GM23248 (cell line): ENCODE measurements at places on chromosomes 4 and X. TPM values are rescaled to one million over a fixed set of nuclear protein-coding genes. Genes with fewer than 3 reads are reported as not detected.
A peak's percentile ranks its signal among the peaks of the same experiment; 100 is the strongest.

Gene ETDB
- total RNA-seq: not detected in 2 replicates

Gene VAMP7
- 47.2 and 56.5 TPM in 2 replicates for total RNA-seq

Gene LPAR4
- total RNA-seq: not detected in 2 replicates

Gene GASK1B
- 4.8 and 6.2 TPM in 2 replicates for total RNA-seq

Gene MEPE
- total RNA-seq: not detected in 2 replicates

DNA sequence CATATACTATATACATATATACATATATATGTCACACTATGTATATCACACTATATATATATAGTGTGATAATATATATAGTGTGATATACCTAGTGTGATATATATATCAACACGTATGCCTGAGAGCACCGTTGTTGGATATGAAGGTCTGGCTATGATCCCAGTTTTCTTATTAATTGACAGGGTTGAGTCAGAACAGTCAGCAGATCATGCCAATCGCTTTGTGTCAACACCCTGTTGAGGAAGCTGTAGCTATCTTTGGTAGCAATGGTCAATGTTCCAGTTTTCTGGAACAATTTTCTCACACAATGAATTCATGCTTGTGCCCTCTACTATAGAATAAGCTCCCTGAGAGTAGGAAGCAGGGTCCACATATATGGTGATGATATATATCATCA lies 496.0 kb upstream of the AGA start:
- no peak for DNase-seq

DNA sequence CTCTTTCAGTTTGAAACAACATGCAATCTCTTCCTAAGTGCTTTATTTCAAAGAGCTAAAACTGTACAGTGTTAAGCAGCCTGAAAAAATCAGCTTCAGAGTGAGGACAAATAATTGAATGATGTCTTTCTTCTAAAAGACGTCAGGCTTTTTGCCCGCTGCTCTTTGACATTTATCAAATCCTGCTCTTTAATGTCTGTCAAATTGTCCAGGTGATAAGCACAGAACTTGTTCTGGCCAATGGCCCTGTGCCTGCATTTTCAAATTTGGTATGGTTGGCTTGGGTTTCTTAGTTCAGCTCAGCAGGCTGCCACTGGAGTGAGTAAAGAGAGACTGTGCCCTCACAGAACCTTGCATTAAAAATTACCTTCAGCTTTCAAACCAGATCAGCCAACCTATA lies 712.9 kb upstream of the LCORL start:
- DNase-seq: no peak

DNA sequence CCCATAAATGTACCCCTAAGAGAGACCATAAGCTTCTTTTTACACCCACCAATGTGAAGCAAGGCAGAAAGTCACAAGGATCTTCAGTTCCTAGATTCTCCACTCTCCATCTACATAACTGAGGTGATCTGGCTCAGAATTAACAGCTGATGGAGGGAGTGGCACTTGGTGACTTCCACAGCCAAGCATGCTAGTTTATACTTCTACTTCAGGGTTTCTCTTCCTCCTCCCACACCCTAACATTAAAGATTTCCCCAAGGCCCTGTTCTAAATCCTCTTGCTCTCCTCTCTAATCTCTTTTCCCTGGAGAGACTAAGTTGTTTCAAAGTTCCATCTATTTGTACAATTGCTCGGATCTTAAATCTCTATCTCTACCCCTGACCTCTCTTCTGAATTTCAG lies 81.1 kb downstream of the MBNL3 start:
- DNase-seq: no peak

DNA sequence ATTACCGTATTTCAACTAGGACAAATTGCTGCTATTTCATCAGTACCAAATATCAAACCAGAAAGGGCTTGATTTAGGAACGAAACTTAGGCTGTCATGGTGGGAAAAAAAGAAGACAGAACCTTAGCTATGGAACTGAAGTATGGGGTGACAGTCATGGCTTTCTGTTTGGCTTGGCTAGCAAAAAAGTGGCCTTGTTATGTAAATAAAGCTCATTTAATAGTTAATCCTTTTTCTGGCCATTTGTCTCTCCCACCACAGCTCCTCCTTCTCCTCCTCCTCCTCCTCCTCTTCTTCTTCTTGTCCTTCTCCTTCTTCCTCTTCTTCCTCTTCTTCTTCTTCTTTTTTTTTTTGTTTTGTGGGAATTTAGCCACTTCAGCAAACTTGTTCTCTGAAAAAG lies 434.7 kb upstream of the NDST4 start:
- no peak for DNase-seq

- DNase-seq: no peak
These were observed 100.6 kb downstream of the AKAP4 start for GRCh38 chrX:50100188-50100587.

GRCh38 chrX:120697053-120697452 lies 67.2 kb upstream of the C1GALT1C1 start:
- no peak for DNase-seq

- DNase-seq: peak; percentile 32
These were observed 20.6 kb downstream of the SLC39A8 start for GRCh38 chr4:102324730-102325129.

DNA sequence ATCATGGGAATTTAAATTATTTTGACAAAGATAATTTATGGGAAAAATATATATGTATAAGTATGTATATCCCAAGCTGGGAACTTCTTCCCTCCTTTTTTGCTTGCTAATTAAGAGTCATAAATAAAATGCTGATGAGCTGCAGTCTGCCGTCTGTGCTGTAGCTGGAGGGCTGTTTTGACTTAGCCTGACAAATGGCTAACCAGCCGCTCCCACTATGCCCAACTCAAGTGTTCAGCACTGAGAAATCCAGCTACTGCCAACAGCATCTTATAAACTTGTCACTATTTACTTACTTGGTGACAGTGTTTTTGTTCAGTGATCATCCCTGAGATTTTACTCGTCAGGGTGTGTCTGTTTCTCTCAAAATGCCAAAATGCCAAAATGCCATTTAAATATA lies 171.2 kb upstream of the PGRMC2 start:
- no peak for DNase-seq

GRCh38 chr4:5192271-5192670 lies 141.0 kb downstream of the STK32B start:
- no peak for DNase-seq

- peak; percentile 15 for DNase-seq
These were observed 149.6 kb downstream of the INPP4B start for GRCh38 chr4:142696334-142697122.

DNA sequence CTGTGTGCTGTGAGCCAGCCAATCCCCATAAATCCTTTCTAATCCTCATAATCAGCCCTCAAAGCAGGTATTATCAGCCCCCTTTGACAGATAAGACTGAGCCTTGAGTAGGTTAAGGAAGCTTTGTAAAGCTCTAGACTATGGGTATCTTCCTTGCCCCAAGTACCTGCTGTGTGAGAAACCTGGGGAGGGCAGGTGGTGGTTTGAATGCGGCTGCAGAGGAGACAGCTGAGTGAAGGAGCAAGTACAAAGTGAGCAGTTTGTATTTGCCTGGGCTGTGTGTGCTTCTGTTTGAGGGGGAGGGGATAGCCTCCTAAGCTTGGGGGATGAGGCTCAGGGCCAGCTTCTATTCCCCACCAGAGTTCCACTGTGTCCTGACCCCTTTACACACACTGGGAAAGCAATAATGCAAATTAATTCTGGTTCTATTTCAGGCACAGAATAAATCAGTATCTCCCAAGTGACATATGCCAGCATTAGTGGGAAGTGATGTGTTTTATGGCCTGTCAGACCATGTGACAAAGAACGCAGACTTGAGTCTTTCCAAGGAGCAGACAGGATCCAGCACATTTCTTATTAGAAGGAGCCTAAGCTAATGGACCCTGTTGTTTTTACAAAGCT lies 63.5 kb downstream of the EVC start:
- no peak for DNase-seq

GRCh38 chr4:165625281-165625680 lies 246.5 kb downstream of the CPE start:
- no peak for DNase-seq
